ENCODE measurements at places on chromosomes 5 and 9.

DNA sequence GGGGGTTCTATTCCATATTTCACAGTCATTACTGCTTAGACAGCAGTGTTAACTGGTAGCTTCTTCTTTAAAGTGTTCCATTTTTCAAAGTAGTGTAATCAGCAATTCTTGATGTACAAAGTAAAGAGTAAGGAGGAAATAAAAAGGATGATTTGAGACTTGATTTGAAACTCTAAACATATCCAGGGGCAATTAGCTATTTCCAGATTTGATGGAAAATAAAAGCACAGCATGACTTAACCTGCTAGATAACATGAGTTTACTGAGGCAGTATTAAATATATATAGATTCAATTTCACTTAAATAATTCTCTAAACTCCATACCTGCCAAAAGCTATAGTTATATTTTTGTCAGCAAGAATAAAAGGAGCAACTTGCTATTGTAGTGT is 29.8 kb downstream of the NR2F1 start:
- DNase-seq = no peak

- no peak for DNase-seq
Measured at GRCh38 chr5:56327809-56328208, 94.7 kb upstream of the ANKRD55 start.

DNA sequence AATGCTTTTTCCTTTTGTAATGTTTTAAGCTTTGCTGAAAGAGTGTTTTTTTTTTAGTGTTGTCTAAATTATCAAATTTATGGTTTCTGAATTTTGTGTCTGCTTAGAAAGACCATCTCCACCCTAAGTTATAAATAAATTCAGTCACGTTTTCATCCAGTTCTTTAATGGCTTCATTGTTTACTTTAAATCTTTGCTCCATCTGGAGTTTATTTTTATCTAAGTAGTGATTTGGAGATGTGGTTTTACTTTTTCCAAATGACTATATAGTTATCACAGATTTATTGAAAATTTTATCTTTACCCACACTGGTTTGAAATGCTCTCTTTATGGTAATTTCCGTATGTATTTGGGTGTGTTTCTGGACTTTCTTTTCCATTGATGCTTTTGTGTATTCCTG is 577.2 kb upstream of the ZNF608 start:
- no peak for DNase-seq

- DNase-seq = no peak
Measured at GRCh38 chr5:6820851-6821479, 107.7 kb downstream of the TENT4A start.

GRCh38 chr5:27062451-27062850 is 24.1 kb upstream of the CDH9 start:
- DNase-seq = no peak

DNA sequence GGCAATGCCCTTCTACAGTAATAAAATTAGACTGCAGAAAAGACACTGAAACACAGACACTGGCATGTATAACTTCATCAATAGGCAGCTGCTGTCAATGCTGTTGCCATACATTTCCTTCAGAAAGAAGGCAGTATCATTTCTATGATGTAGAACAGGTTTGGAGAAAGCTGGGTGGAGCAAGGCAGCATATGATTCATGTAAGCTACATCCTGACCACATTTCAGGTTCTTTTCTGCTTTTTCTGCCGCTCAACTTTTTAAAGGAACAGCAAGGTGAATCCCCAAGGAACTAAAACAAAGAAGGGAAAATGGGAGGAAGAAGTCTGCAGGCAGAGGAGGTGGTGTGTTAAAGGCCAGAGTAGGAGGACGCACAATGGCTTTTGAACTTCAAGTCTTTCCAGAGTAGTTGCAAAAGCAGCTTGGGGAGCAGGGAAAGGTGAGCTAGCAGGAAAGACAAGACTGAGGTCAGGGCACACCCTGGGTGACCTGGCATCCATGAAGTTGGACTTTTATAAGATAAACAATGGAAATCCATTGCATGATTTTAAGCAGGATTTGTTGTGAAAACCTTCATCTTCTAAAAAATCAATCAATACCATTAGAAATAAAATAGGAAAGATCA is 142.1 kb downstream of the MED10 start:
- DNase-seq = no peak

DNA sequence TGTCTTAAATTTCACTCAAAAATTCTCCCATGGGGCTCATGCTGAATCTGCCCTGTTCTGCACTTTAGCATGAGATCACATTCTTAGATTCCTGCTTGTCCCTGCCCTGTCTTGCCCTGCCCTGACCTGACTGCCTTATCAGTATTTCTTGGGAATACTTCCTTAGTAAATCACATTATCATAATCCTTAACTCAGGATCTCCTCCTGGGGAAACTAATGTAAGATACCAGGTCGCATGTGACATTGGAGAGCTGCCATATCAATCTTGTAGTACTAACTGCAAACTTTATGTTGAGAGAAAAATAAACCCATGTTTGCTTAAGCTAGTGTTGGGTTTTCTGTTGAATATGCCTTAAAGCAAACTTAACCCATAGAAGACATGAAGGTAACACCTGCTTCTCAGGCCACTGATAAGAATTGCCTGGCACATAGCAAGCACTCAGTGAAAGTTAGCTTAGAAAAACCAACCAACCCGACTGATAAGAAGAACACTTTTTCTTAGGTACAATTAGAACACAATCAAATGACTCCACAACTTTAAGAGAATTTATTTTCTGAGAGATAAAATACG is 53.3 kb downstream of the IL33 start:
- DNase-seq = no peak

DNA sequence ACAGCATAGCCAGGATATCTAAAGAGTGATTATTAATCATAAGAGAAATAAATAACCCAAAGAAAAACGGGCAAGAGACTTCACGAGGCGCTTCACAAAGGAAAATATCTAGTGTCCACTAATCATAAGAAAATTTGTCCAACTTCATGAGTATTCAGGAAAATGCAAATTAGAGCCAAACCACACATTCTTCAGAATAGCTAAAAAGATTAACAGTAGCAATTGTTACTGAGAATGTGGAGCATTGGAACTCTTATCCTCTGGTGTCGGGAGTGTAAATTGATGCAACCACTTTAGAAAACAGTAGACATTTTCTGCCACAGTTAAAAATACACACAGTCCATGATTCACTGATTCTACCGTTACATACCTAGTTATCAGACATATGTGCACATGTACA is 145.7 kb downstream of the CWC27 start:
- peak; percentile 51 for DNase-seq

GRCh38 chr9:127972236-127972871 is 8.4 kb downstream of the EEIG1 start:
- no peak for DNase-seq

DNA sequence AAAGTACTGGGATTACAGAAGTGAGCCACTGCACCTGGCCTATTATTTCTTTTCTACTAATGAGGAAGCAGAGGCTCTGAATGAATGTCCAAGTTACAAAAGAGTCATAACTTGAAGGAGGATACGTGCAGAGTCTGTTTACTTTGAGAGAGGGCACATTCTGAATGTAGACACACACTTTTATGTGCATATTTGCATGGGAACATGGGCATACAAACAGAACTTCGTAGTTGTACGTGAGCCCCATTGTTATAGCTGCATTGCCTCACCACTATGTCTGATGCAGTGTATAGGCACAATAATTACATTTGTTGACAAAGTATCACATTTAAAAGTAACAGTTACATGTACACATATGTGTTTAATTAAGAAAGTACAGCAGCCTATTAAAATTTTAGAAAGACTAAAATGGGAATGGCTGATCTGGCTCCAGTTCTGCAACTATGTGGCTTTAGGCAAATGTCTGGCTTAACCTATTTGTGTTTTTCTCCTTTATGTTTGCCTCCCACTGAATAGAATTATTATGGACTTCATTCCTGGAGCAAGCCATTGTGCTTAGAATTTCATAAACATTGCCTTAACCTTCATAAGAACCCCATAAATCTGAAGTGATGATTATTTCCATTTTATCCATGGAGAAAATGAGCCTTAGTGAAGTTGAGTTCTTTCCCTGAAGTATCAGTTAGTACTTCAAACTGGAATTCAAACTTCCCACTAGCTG is 3.0 kb upstream of the DPYSL3 start:
- no peak for DNase-seq

- DNase-seq = no peak
Measured at GRCh38 chr9:27672718-27673117, 99.4 kb upstream of the C9orf72 start.

- peak; percentile 99 for DNase-seq
Measured at GRCh38 chr9:105064248-105065097, 136.5 kb upstream of the ABCA1 start.

- DNase-seq = peak; percentile 19
Measured at GRCh38 chr5:6633469-6634245, 417 bp downstream of the SRD5A1 start.

Data from cardiac fibroblast (primary cell).